ENCODE measurements at places on chromosomes 4 and X.
A peak's percentile ranks its signal among the peaks of the same experiment; 100 is the strongest.

GRCh38 chr4:185396724-185397385 lies at the start of gene ANKRD37:
TSS of gene ANKRD37 (plus strand) at chr4:185396841. CDS start at chr4:185396924, 83 bp downstream.
- DNase-seq, result no peak

DNA sequence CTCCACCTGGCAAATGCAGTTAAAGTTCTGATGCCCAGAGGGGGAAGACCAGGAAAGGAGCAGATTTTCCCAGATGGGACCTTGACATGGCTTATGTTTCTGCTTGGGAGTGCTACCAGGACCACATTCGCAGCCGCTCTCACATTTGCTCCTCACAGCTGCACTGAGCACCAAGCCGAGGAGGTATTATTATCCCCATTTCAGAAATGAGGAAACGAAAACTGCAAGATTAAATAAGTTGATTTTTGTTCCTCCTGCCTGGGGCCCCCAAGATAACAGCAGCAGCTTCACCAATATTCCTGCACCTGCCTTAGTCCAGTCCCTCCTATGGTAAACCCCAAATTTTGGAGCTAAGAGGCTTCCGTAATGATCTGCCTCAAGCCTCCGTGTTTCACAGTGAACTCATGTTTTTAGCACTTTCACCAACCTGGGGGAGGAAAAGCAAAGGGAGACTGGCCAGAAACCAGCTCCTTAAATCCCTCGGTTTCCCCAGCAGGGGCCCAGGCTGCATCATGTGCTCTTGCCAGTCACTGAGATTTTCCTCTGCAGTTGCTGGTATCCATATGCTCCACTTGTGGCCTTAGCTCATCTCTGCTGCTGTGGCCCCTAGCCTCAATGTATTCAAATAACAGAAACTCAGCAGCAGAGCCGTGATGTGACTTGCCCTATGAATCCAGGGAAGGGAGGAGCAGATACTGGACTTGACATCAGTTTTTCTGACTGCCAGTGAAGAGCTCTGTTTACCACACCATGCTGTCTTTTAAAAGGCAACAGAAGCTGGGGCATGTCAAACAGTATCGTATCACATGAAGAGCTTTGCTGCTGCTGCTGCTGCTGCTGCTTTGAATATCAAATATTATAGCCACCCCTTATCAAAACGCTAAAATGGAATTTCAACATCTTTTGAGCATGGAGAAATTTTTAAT lies 95.5 kb upstream of the KLHL13 start:
- DNase-seq, result no peak

DNA sequence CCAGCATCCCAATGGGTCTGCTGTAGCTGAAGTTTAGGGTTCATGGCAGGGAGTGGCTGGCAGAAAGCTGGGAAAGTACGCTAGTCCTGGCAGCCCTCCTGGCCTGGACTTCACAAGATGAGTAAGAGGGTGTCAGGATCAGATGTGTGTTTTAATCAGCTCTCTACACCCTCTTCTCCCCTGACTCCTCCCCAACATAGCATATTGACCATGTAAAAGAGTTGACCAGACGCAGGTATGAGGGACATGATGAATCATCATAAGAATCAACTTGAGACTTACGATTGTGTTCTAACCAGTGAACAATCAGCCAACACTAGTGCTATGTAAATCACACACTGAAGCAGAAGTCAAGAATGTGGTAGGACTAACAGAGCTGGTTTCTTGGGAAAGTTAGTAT lies 5.3 kb downstream of the SOWAHB start:
- DNase-seq, result no peak

DNA sequence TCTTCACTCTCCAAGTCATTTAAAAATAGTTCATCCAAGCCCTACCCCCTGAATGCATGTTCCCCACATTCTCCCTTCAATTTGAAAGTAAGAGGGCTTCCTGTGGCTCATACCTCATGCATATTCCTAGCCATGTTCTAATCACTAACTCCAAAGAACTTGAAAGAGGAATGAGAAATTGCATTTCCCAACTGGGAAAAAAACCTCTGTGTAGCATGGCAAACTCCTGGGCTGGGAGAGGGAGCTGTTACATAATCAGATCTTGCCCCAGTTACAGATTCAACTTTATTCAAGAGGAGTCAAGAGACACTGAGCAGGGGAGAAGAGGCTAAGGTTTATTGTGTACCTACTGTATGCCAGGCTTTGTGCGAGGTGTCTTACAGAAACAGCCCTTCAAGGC lies 90.2 kb downstream of the SLC2A9 start:
- no peak for DNase-seq

- peak; percentile 56 for DNase-seq
Measured at GRCh38 chr4:145609481-145610427, 9.4 kb upstream of the MMAA start.

DNA sequence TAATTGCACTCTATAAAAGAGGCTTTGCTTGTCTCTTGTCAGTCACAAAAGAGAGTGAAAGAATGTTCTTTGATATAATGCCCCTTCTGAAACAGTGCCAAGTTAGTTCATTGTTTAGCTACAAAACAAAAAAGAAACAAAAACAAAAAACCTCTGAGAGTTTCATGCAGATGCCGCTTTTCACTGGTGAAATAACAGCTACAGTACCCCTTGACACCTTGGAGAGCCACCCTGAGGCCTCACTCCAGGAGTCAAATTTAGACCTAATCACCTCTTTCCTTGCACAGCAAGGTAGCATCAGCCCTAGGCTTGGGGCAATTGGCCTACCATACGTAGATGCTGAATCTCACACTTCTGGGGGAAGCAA lies 185.2 kb downstream of the UNC5C start:
- no peak for DNase-seq

GRCh38 chr4:134961963-134962362 lies 760.4 kb upstream of the PABPC4L start:
- DNase-seq, result no peak

DNA sequence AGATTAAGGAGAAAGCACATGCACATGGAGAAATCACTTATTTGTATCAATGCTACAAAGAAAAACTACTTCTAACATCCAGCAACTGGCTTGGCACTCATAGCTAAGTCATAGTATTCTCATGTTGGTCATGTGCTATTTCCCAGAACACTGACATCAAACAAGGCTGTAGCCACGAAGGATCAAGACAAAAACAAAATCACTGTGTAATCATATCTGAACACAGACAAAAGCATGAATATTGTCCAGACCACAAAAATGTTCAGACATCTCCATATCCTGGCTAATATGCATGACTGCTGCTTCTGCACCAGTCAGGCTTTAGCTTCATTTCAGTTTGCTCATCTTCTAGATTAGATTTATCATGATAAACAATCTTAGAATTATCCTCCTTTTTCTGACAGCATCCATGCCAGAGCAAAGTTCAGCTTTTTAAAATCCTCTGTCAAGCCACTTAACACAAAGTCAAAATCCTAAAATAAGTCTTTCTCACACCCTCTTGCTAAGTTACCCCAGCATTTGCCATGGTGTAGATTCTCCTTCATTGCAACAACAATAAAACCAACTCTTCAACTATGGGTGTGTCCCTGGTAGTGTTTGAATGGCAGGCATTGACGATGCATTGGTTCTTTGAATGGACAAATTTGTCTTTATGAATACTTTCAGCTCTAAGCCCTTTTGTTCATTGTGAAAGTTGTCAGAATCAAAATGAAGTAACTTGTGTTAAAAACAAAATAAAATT lies 39.1 kb upstream of the NPFFR2 start:
- DNase-seq, result no peak

DNA sequence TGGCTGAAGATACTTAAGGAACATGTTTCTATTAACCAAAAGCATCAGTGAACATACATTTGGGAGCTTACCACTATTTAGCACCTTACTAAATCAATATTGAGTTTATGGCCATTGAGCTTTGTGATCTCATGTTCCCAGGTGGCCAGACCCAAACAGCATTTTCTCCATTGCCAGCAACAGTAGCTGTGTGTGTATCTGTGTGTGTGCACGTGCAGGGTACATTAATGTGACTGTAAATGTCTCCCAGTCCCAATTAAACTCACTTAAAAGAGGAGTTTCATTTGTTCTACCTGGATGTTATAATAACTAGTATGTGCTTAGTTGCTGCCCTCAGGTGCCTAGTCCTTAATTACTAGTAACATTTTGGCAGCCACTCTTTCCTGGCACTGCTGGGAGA lies 282.4 kb downstream of the NR3C2 start:
- no peak for DNase-seq

DNA sequence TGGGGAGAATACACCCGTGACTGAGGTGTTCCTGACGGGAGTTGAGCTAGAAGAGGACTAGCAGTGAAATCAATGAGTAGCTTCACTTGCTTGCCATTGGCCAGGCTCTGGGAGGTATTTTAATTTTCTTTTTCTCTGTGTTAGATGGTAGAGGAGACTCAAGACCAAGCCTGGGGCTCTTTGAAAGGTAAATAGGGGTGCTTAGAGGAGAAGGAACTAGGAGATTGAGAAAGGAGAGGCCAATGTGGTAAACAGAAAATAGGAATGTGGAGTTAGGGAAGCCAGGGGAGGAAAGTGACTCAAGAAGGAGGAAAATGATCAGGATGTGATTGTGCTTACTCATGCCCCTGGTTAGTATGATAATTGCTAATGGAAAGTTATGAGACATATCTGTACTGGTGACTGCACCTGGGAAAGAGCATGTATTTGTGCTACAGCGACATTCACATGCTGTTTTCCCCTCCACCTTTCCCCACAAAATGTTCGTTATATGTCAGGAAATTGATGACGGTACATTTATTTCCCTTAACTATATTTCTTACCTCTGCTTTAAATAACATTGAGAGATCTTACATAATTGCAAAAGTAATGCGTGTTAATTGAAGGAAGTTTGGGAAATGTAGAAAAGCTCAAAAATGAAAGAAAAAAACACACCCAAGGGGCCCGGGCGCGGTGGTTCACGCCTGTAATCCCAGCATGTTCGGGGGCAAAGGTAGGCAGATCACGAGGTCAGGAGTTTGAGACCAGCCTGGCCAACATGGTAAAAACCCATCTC lies 16.9 kb upstream of the LRBA start:
- DNase-seq, result peak; percentile 68

- no peak for DNase-seq
Measured at GRCh38 chrX:2540426-2540947, 39.7 kb upstream of the DHRSX start.

DNA sequence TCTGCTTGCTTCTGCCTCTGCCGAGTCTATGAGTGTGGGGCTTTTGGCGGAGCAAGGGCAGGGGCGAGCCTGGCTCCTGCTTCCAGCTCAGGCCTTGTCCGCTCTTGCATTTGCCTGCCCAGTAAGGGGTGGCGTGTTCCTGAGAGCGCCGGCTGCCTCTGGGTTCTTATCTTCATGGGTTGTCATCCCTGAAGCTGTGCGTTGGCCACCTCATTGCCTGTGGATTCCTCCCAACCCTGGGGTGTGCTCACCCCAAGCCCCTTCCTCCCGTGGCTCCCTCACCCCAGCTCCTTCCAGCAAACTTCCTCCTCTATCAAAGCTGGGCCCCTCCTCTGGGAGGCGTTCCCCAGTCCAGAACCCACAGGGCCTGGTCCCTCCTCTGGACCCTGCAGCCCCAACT lies 17.5 kb downstream of the SH3BP2 start:
- no peak for DNase-seq

DNA sequence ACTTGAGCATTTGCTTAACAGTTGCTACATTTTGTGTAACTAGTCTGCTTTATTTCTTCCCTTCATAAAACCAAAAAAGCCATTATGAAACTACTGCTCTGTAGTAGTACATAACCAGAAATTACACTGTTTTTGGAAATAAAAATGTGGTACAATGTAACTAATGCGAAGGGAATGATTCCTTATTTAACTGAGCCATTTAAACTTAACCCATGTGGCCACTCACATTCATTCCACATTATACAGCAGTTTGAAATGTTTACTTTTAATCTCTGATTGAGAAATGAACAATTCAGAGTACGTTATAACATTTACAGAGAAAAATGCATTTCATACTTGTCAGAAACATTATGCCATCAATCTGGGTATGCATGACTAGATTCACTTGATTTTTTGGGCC lies 94.2 kb downstream of the NYX start:
- no peak for DNase-seq

DNA sequence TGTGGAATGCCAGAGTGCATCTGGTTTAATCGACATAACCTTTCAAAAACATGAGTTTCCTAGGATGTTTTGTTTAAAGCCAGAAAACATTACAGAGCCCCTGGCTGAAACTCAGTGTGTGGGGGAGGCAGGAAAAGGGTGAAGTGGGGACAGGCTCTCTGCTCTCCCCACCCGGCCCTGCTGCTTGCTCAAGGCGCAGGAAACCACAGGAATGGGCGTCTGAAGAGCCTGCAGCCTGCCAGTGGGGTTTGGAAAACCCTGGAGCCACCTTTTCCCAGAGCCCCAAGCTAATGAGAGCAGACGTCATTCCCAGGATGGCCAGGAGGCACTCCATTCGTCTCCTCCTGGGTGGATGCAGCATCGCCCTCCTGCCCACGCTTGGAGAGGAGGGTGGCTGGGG lies 240.6 kb downstream of the AFAP1 start:
- DNase-seq, result no peak
